NCI-H524 treated with DMSO at 0.1 percent for 48 hours (cell line): ENCODE measurements at places on chromosomes 1 and 21.

DNA sequence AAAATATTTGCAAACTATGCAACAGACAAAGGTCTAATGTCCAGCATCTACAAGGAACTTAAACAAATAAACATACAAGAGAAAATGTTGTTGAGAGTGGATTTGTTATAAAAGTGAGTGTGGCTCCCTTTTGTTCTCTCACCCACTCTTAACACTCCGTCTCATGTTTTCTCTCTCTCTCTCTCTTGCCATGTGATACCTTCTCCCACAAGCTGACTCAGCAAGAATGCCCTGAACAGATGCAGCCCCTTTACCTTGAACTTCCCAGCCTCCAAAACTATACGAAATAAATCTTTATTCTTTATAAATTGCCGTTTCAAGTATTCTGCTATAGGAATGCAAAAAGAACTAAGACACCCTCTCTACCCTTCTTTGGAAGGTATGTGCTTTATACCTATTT is 234.1 kb downstream of the ADGRL2 start:
- no peak for DNase-seq

DNA sequence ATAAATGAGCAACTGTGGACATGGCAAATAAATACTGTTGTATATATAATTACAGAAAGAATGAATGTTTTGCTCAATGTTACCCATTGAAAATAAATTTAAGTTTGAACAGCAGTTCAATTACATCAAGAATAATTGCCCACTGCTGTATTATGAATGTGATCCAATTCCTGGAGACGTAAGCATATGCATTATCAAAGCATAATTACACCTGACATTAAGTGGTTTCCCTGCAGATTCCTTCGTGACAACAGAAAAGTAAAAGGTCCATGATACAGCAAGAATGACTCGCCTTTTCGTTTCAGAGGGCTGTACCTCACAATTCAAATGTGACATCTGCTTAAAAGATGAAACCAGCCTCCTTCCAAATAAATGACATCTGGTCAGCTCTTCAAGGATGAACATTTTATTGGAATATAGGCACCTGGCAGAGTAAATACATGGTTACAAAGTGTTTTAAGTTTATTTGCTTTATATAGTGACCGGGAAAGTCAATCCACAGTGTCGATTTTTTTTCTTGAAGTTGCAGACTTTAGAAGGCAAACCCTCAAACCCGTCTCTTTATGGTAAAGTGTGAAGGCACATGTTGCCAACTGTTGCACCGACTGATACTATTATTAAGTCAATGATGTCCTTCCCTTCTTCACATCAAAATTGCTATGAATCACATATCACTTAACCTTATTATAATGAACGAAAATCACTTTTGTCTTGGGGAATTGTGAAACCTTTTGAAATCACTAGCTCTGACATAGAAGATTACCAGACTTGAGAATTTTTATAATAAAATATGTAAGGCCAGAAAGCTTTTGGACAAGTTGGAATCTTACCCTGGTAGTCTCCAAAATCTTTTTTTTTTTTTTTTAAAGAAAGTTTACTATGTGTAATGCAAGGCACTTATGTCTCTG is 36.2 kb upstream of the EDEM3 start:
- peak; percentile 55 for DNase-seq

- no peak for DNase-seq
Measured at GRCh38 chr1:214623430-214623829, 20.4 kb downstream of the CENPF start.

- no peak for DNase-seq
Measured at GRCh38 chr1:164137273-164137925, 421.6 kb upstream of the PBX1 start.

DNA sequence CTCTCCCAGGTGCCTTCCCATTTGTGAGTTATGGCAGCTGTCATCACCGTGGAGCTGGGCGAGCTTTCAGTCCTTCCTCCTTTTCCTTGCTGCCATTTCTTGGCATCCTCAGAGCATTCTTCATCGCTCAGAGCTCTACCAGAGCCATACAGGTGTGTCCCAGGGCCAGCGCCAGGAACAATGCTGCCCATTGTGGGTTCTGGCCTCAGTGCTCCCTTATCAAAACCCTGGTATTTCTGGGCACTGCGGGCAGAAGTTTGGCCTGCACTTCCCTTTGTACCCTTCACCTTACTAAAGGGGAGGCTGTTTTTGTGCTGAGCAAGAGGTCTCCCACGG is 28.5 kb downstream of the RASSF5 start:
- DNase-seq, result no peak

DNA sequence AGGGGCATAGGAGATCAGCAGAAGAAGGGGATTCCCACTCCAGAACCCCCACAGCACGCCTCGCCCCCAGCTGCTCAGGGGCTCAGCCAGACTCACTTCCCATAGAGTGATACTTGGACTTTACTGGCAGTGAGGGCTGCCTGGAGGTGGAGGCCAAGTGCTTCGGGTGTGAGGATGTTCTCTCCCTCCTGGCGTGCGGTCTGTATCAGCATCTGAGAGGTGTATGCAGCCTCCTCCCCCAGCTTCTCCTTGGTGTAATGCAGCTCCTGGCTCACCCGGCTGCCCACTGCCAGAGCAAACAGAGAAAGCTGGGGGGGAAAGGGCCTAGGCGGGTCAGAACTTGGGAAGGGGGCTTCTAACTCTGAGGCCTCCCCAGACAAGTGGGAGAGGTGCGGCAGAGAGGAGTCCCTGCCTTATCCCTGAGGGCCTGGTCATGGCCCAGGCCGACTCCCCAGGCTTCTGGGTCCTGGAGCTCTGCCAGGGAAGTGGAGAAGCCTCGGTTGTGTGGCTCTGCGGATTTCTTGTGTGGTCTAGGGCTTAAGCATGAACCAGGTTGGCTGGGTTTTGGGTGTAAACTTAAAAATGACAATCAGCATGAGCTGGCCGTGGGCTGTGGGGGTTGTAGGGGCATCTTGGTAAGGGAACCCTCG is 10.9 kb downstream of the PTCH2 start:
- DNase-seq, result no peak

- DNase-seq, result no peak
Measured at GRCh38 chr1:228494970-228495853, 8.0 kb downstream of the RNF187 start.
